Ammon's horn (tissue), 1 donor: ENCODE measurements at places on chromosomes 16 and 17.
A peak's percentile ranks its signal among the peaks of the same experiment; 100 is the strongest.

- no peak for DNase-seq
Measured at GRCh38 chr17:69282002-69282401, 44.9 kb downstream of the ABCA5 start.

- DNase-seq: peak; percentile 46
Measured at GRCh38 chr17:43467981-43468581, 15.7 kb upstream of the DHX8 start.

GRCh38 chr16:49874613-49875237 lies 18.8 kb upstream of the ZNF423 start:
- DNase-seq: no peak

DNA sequence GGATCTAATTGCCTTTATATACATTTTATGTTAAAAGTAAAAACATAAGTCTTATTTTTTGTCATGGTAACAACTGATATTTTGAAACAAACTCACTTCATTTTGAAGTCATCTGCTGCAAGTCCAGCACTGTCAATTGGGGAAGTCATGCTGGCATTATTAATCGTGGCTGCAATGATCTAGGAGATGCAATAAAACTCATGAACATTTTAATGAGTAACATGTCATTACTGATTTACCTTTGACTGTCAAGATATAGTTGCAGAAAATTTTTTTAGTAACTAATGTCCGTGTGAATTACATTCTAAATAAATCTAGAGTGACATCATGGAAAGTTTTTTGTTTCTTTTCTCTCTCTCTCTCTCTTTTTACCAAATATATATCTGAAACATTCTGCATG lies 17.3 kb upstream of the KRT24 start:
- DNase-seq: no peak

- DNase-seq: peak; percentile 53
Measured at GRCh38 chr17:65346166-65346565, 209.0 kb downstream of the RGS9 start.

GRCh38 chr17:55430541-55431288 lies 9.1 kb upstream of the MMD start:
- no peak for DNase-seq

GRCh38 chr16:78005881-78006280 lies 16.5 kb upstream of the CLEC3A start:
- no peak for DNase-seq

- no peak for DNase-seq
Measured at GRCh38 chr17:18950346-18950745, 1.6 kb upstream of the SLC5A10 start.

- no peak for DNase-seq
Measured at GRCh38 chr16:79282806-79283205, 317.7 kb downstream of the MAF start.

- DNase-seq: no peak
Measured at GRCh38 chr16:104928-105327, 26.9 kb downstream of the MPG start.

DNA sequence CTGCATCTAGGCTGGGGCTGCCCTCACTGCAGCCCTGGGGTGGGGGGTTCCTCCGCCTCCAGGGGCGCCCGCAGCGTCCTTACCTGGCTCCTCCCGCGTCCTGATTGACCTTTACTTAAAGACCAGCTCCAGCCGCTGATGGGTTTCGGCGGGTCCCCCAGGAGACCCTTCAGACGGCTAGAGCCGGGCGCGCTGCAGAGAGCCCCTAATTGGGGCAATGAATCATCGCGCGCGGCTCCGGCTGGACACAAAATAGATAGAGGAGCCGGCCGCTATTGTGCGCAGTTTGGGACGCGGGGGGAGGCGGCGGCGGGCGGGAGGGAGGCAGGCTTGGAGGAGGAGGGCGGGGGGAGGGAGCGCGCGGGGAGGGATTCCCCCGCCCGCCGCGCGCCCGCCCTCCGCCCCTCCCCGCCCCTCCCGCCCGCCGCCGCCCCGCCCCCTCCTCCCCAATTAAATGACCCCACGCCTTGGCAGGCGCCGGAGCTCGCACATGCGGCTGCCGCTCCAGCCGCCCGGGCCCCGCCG lies 56.5 kb upstream of the CIBAR2 start:
- DNase-seq: no peak

DNA sequence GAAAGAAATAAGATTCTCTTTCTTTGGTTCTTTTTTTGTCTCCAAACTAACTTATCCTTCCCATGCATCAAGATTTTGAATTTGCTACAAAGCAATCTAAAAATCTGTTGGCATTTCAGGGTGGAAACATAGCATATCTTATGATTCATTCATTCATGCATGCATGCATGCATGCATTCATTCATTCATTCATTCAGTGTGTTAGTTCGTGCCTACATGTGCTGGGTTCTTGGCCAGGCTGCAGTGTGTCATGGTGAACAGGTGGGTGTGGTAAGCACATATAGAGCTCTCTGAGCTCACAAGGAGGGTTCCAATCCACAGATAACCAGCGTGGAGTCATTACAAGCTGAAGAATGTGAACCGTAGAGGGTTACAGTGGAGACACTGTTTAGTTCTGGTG lies 410.4 kb downstream of the CPPED1 start:
- no peak for DNase-seq

- DNase-seq: no peak
Measured at GRCh38 chr16:13902677-13903076, 17.3 kb upstream of the ERCC4 start.

- DNase-seq: no peak
Measured at GRCh38 chr16:87809150-87809902, 43.5 kb upstream of the KLHDC4 start.

- DNase-seq: no peak
Measured at GRCh38 chr16:17432901-17433576, 37.7 kb downstream of the XYLT1 start.

GRCh38 chr16:52398021-52398420 lies 148.9 kb downstream of the TOX3 start:
- no peak for DNase-seq

DNA sequence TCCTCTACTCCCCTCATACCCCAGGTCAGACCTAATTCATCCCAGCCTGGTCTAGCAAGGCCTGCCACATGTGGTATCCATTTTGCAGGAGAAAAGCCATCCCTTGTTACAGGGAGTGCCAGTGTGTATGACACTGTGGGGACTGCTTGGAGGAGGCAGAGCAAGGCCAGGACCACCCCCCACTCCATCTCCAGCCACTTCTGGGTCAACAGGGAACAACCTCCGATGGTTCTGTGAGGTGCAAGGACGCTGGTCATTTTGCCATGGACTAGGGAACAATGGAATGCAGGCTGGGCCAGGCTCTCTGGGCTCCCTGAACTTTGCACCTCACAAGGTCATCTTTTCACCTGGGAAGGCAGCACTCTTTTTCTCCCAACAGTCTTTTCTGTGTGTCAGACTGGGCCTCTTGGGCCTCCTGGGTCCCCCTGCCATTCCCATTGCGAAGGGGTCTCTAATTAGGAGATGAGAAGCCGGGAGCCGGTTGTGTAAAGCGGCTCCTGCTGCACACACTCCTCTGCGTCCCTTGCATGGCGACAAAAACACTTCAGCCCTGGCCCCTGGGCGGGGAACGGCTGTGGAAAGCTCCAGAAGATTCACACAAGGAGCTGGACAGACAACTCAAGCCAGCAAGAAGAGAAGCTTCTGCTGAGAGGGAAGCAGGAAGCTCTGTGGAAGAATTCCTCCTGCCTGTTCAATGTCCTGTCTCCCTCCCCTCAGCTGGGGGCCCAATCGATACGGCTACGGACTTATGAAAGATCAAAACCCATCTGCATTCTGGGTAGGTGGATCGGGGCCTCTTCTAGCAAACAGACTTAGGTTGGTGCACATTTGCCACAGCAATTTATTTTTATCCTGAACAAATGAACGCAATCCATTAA lies 38.5 kb upstream of the MTSS2 start:
- no peak for DNase-seq

DNA sequence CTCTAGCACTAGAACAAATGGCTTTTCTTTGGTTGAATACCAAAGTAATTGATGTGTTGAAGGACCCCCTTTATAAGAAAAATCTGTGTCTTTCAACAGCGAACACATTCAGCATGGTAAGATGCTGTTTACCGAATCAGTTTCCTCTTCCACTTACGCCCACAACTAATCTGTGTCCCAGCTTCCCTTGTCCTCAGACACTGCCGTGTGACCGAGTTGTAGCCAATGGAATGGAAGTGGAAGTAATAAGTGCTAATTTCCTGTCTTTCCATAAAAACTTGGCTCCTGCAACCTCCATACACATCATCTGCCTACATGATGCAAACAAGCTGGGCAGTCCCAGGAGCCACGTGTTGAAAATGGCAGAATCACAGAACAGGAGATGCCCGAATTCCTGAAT lies 10.4 kb downstream of the CDIPT start:
- peak; percentile 77 for DNase-seq

- no peak for DNase-seq
Measured at GRCh38 chr16:75234856-75235696, 16.3 kb downstream of the CTRB1 start.

- DNase-seq: no peak
Measured at GRCh38 chr17:65797101-65797500, 235.7 kb upstream of the AXIN2 start.

DNA sequence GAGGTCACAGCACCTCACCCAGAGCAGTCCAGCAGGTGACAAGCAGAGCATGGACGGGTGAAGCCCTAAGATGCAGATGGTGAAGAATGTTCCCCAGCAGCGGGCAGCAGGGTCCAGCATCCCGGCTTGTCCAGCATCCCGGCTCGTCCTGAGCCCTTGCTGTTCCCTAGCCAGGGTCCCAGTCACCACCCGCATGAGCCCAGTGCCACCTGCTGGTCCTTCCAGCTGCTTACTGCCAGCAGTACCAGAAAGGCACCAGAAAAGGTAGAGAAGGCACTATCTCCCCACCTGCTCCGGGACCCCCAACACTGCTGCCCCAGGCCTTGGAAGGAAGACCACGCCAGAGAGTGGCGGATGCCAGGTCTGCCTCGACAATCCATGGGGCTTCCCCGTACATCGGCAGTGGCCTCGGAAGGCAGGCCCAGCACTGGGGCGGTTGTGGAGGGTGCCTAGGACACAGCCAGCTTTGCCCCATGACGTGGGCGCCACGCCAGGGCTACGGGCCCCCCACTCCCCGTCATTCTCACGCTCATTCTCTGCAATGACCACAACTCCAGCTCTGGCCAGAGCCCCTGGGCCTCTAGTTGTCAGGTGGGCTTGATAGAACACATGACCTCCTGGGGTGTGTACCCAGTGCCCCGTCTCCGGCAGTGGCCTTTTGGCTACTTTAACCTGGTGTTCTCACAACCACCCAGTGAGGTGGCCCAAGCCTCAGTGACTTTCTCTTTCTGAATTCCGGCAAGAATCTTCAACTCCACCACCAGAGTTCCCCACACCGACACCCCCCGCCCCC lies 1.4 kb downstream of the CENPX start:
- peak; percentile 88 for DNase-seq

DNA sequence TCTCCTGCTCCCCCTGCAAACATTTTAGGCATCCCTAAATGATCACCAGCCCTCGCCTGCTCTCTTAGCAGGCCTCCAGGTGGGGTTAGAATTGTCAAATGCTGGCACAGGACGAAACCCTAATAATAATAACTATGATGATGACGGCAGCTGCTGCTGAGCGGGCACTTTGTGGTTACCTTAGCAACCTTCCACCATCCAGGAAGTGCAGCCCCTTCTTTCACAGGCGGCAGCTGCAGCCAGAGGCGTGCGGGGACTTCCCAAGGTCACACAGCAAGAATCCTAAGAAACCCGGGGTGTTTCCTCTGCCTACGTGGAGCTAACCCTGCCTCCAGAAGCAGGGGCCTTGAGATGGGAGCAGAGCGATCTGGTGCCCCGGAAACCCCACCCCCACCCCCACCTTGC lies 22.4 kb upstream of the EIF1 start:
- DNase-seq: peak; percentile 55

DNA sequence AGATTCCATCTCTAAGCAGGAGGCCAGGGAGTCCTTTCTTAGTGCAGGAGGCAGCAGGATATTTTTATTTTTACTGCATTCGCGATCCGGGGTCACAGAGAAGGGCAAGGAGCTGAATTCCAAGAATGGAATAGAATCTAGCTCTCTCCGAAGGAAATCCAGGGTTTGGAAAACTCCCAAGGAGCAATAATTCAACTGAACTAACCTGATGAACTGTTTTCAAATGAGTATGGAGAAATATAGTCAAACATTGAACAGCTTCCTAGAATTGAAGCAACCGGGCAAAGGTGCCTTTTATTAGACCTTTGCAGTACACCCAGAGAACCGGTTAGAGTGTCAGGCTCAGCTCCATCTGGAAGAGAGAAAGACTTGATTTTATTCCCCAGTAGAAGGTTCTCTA lies 120.7 kb upstream of the MAF start:
- DNase-seq: no peak

DNA sequence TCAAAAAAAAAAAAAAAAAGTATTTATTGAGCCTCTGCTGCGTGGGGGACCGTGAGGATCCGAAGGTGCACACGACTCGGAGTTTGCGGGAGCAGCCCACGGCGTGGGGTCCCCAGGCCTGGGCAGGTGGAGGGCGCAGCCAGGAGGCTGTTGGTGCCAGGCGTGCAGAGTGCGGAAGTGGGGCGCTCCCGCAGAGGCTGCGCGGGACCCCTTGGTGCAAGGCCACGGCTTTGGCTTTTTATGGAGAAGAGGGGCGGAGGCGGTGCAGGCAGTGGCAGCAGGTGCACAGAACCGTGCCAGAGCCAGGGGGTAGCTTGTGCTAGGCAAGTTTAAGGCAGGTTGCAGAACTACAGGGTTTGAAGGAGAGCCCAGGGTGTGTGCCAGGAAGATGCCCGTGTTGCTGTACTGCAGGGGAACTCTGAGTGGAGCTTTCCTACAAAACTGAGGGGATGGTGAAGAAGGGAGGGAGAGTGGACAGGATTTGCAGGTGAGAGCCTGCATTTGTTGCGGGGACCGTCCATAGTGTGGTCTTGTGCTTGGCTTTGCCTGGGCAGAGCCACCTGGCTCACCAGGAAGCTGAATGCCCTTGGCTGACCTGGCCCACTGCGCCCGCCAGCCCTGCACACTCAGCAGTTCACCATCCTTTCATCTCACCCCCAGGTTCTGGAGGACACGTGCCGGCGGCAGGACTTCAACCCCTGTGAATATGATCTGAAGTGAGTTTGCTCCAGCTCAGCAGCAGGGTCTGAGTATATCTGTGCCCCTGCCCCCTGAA lies 1.3 kb downstream of the ASPSCR1 start:
- no peak for DNase-seq

- no peak for DNase-seq
Measured at GRCh38 chr16:12551946-12552345, 251.7 kb downstream of the CPPED1 start.

GRCh38 chr16:65727534-65728137 lies 605.8 kb upstream of the CDH11 start:
- no peak for DNase-seq

DNA sequence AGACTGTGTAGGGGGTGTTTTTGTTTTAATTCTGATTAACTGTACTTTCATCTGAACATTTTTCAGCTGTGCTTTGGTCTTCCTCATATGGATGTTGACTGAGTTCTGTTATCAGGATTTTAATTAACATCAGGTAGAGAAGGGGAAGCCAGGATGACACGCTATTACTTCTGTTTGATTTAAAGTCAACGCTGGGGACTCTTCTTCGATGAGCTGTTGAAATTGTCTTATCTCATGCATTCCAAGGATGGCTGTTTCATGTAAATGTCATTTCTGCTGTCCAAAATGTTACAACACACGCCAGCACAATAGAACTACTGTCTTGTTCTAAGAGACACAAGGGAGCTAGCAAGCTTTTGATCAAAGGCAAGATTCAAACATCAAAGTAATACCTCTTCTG lies 263.3 kb upstream of the CDH5 start:
- DNase-seq: no peak

GRCh38 chr17:41563607-41564170 lies 8.2 kb downstream of the KRT9 start:
- DNase-seq: no peak

GRCh38 chr16:68272507-68273209 lies 8.3 kb downstream of the SLC7A6 start:
- no peak for DNase-seq

- DNase-seq: no peak
Measured at GRCh38 chr16:6993544-6993943, 339.1 kb upstream of the RBFOX1 start.
